Stimulated activated CD8-positive, alpha-beta memory T cell treated with anti-CD3 and anti-CD28 coated beads, Interleukin-12 subunit alpha, Interleukin-12 subunit beta, amount 100 ng/mL, for 1 hour (primary cell): ENCODE measurements at places on chromosomes 11 and 22.

DNA sequence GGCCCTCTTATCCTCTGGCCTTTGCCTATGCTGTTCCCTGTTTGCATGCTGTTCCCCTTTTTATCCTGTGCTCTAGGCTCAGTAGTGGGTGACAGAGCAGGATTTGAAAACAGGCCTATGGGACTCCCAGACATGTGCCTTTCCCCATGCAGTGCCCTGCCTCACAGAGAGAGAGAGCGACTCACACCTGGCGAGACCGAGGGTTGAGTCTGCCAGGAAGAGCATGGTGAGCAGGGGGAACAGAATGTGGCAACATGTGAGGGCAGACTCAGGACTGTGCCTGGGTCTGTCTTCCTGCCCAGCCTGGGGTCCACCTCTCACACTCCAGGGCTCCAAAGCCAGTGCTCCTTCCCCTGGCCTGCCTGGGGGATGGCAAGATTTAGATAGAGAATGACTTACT is 75.0 kb downstream of the NFAM1 start:
- no peak for DNase-seq

- no peak for DNase-seq
Observed at GRCh38 chr11:103051981-103052380, 40.0 kb downstream of the DCUN1D5 start.

DNA sequence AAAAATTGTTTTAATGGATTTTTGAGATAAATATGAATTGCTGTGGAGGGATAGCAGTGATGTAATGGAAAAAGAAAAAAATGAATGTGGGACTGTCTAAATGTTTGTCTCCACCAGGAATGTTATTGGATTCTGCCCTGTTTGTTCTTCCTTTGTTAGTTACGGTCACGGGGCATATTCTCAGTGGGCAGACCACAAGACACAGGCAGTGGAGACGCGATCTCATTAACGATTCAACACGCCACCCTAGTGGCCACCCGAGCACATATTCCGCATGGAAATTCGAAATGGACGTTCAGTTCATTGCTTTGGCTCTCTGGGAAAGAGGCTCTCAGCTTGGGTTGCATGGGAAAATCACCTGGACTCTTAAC is 151.8 kb upstream of the TTC12 start:
- DNase-seq: no peak

DNA sequence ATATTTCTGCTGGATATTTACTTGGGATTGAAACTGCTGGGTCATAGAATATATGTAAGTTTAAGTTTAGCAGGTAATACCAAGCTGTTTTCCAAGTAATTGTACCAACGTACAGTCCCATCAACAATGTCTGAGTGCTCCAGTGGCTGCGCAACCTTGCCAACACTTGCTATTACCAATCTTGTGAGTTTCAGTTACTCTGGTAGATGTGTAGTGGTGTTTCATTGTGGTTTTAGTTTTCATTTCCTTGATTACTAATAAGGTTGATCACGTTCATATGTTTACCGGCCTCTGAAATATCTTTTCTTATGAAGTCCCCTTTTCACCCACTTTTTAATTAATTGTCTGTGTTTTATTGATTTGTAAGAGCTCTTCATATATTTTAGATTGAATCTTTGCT is 370.6 kb upstream of the CADM1 start:
- no peak for DNase-seq

GRCh38 chr11:119567688-119568582 is 145.0 kb upstream of the THY1 start:
- no peak for DNase-seq

GRCh38 chr11:7577291-7578190 is 63.7 kb downstream of the PPFIBP2 start:
- no peak for DNase-seq

DNA sequence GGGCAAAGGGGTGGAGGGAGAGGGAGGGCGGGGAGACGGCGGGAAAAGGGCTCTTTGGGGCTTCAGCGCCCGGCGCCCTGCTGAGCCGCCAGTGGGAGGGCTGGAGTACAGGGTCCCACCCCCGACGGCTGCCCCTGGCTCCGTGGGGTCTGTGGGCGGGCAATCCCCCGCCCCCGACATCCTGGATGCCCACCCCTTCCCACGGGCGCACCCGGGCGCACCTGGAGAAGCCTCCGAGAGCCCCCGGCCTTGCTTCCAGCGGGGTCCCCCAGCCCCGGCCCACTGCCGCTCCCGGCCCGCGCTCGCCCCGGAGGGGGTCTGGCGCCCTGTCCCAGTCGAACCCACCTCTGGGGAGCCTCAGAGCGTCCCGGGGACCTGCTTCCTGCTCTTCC is 394 bp downstream of the CHRM4 start:
- no peak for DNase-seq

DNA sequence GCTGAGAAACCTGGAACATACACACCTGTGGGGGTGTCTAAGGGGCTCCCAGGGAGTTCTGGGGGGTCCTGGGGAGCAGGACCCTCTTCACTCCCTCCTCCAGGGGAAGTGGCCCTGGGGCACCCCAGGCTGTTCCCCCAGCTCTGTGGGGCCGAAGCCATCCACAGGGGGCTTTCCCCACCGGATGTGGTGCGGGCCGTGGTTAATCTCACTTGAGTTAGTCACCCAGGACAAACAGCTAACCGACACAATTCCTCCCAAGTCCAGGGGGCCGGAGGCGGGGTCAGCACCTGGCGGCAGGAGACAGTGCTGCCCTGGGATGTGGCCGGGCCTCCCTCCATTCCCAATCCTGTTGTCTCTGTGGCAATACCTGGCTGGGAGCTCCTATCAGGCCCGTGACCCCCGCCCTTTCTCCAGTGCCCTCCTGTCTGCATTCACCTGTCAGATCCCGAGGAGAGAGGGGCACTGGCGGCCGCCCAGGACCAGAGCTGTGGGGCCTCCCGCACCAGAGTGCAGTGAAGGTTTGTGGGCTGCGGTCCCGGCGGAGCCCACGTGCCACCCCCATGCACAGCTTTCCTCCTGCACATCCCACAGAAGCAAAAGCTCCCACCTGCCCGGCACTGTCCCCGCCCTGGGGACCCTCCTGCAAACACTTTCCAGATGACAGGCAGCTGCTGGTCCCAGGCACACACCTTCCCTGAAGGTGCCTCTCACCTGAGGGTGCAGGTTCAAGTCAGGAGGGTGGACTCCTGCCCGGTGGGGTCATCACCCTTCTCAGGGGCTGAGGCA is 5.2 kb upstream of the MUC5AC start:
- no peak for DNase-seq

DNA sequence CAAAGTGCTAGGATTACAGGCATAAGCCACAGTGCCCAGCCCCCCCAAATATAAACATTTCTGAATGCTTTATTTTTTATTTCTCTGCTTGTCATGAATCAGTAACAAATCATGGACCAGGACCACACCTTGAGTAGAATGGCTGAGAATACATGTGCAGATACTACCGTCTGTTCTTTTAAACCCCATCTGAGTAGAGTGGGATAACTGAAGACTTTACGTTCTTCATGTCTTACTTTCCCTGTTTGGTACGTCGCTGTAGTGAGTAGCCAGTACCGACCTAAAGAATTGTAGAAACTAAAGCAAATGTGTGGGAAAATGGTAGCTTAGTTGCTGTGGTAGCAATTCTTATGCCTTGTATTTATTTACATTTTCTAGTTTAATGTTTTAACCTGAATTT is 29.9 kb downstream of the MED17 start:
- no peak for DNase-seq

- no peak for DNase-seq
Observed at GRCh38 chr11:74620531-74620930, 28.1 kb downstream of the POLD3 start.

- peak; percentile 2 for DNase-seq
Observed at GRCh38 chr22:46432164-46433068, 96.9 kb downstream of the TRMU start.

DNA sequence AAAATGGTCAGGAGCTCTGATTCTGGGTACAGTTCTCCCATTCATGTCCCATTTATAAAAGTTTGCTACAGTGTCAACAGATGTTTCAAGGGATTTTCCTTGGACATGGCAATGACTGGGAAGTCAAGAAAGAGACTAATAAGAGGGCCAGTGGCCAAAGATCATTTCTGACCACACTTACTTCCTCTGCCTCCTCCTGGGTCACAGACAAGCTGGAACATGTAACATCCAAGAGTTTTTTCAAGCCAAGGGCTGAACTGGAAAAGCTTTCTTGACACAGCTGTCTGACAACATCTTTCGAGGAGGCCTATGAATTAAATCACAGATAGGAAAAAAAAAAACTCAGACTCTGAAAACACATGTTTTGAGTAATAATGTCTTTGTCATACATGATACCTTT is 8.7 kb downstream of the COMMD9 start:
- DNase-seq: no peak

- DNase-seq: no peak
Observed at GRCh38 chr11:126103150-126103549, 40.5 kb upstream of the CDON start.

GRCh38 chr11:12668166-12668565 is 6.1 kb upstream of the TEAD1 start:
- no peak for DNase-seq

GRCh38 chr22:22926370-22927195 is 39.0 kb downstream of the IGLL5 start:
- DNase-seq: no peak

DNA sequence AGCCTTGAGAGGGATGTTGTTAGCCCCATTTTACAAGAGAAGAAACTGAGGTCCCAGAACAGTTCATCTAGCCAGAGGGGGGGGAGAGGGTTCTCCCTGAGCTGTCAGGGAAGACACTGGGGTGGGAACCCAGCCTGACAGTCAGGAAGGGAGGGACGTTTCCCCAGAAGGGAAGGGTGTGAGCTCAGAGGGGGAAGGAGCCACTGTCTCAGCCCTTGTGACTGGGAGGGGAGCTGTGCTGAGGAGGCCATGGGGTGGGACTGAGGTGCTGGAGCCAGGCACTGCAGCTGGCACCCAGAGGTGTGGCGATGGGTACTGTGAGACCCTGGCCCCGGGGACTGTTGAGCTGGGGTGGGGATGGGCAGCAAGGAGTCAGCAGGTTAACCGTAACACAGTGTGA is 35.7 kb downstream of the DAGLA start:
- DNase-seq: no peak

DNA sequence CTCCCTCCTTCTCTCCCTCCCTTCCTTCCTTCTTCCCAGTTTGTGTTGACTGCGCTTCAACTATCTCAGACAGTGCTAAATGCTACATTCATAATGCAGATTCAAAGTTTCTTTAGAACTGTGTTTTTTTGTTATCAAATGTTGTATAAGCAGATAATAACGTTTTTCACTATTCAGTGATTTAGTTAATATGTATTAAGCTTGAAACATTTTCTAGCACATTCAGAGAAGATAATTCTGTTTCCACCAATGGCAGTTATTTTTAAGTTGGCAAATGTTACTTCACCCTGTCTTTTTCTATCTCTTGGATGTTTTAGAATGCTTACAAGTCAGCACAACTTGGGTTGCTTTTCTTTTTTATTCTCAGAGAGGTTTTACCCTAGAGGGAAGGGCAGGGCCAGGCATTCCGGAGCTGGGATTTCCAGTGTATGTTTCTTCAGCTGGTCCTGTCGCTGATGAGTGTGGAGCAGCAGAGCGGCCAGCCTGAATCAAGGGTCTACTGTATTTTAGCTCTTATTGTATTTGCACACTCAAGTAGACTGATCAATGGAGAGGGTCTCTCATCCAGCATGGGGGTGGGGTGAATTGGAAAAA is 162.3 kb upstream of the ARHGAP20 start:
- DNase-seq: no peak

- DNase-seq: peak; percentile 36
Observed at GRCh38 chr11:1202776-1203504, 19.9 kb upstream of the MUC5B start.

DNA sequence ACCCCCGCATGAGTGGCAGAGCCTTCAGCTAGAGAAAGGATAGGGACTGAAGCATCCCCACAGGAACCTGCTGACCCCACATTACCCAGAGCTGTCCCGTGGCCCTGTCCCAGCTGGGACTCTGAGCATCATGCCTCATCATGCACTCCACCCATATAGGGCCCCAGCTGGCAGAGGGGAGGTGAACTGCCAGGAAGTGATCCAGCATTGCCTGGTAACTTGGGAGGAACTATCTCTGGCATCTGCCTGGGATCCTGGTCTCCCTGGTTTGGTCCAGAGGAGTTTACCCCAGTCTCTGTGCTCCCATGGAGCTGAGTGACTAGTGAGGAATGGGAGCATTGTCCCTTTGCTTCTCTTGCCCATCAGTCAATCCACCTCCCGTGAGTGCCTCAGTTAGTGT is 228.8 kb downstream of the GRIK4 start:
- DNase-seq: no peak

DNA sequence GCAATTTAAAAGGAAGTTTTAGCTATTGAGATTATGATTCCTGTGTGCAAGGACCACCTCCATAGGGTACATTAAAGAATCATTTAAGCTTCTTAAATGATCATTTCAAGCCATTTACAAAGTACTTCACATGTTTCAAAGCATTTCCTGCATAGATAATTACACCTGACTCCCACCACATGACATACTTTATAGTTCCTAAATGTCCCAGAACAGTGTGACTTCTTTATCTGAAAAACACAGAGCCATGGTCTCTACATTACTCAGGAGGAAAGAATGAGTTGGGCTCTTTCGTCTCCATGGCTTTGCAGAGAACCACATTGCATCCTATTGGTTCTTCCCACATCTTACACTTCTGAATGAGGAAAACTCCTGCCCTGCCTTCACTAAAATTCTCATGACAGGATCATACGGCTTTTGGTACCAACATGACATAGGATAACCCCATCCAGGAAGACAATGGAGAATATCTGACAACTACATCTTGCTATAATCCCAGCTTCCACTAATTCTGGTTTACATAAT is 88.6 kb downstream of the ETS1 start:
- no peak for DNase-seq

DNA sequence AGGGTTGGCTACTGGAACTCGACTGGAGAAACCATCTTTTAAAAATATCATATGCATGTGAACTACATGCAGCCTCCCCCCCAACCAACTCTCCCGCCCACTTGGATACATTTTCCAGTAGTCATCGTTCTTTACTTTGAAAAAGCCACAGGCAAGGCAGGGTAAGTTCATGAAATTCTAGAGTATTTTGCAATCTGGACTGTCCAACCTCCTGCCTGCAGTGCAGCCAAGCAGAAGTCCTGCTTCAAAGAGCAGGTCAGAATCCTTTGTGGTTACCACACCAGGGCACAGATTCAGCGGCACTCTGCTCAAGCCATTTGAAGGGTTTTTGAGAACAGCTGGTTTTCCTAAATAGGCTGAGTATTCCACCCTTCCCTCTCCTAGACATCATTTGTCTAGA is 12.1 kb downstream of the ELF5 start:
- DNase-seq: no peak

GRCh38 chr22:23549198-23549595 is 30.9 kb downstream of the IGLL1 start:
- DNase-seq: no peak

- no peak for DNase-seq
Observed at GRCh38 chr11:63756919-63757761, 11.4 kb downstream of the ZFTA start.

DNA sequence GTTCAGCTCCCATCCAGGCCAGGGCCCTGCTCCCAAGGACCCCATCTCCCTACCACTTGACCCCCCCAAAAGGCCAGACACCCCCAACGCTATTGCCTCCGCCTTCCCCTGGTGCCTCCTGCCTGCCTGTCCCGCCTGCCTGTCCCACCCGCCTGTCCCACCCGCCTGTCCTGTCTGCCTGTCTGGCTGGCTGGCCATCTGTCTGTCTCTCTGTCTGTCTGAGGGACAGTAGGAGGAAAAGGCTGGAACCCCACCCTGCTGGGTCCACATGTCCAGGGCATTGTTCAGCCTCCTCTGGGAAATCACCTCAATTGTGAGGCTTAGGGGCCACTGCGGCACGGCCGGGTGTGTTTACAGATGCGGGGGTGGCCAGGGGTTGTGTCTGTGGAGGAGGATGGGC is 25.3 kb upstream of the CBX7 start:
- DNase-seq: no peak
